NCI-H1417 treated with DMSO at 0.1 percent for 48 hours (cell line): ENCODE measurements at places on chromosomes 12 and 14.

GRCh38 chr12:67068204-67068731 lies 200.9 kb upstream of the CAND1 start:
- DNase-seq: no peak

GRCh38 chr12:25728056-25728595 lies 175.0 kb upstream of the LMNTD1 start:
- no peak for DNase-seq

GRCh38 chr14:33992274-33993007 lies 41.6 kb upstream of the EGLN3 start:
- DNase-seq: no peak

- DNase-seq: no peak
Measured at GRCh38 chr14:58738189-58738836, 100.6 kb downstream of the DACT1 start.

- DNase-seq: no peak
Measured at GRCh38 chr14:103115845-103116572, 7.3 kb upstream of the TNFAIP2 start.

DNA sequence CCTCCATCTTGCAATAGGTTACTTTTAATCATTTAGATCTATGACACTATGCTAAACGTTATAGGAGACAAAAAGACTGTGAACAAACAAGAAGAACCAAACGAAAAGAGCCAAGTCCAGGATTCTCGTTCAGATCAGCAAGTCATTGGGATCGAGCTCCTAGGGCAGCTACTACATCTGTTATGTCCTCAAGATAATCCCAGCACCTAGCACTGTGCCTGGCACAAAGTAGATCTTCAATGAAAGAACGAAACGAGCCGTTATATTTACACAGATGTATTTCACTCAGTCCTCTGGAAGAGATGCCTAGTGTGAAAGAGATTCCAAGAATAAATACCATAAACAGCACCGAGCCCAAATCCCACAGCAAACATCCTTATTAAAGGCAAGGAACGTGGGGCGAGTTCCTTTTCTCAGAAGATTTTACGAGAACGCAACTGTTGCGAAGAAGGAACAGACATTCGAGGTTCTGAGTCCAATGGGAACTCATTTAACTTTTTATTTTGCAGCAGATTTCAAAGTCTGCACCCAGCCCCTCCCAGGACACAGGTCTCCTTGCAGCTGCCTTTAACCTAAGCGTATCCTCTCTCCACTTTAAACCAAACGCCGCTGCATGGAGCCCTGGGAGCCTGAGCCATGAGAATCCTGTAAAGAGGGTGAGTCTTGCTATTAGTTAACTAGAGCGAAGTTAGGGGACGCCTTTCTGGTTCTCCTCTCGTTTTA lies 544 bp upstream of the TDP1 start:
- no peak for DNase-seq

GRCh38 chr12:40000884-40001283 lies 105.0 kb downstream of the SLC2A13 start:
- no peak for DNase-seq

DNA sequence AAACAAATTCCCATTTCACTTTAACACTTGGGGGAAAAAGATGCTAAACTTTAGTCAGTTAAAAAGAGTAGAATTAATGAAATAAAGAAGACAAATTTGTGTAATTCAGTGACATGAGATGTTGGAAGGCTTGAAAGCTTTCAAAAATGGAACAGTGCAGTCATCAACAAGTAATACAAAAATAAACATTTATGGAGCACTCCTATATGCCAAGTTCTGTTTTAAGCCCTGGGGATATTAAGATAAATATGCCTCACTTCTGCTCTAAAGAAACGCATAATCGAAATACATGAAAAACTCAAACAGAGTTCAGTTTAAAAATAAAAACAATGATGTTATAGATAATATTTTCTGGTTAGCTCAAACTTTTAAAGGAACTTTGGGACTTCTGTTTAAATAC lies 93.0 kb downstream of the KCNH5 start:
- DNase-seq: no peak
